ENCODE measurements at places on chromosomes 3 and 15.

GRCh38 chr3:71026634-71027578, 556.6 kb downstream of the FOXP1 start:
- peak; percentile 64 for DNase-seq

DNA sequence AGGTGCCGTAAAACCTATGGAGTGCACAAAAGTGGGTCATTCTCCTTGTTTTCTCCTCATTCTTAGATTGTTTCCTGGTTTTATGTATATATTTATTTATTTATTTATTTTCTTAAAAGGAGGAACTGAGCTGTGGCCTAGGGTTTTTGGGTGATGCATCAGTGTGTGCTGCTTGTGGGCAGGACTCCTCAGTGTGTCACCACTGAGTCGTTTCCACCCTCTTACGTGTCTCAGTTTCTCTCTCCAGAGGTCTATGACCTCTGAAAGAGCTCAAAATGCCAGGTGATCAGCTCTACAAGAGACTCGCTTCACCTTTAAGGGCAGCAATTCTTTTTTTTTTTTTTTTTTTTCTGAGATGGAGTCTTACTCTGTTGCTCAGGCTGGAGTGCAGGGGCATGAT, 72.9 kb downstream of the CD200 start:
- DNase-seq, result no peak

- no peak for DNase-seq
These were observed 844.9 kb upstream of the ALCAM start for GRCh38 chr3:104521606-104522336.

DNA sequence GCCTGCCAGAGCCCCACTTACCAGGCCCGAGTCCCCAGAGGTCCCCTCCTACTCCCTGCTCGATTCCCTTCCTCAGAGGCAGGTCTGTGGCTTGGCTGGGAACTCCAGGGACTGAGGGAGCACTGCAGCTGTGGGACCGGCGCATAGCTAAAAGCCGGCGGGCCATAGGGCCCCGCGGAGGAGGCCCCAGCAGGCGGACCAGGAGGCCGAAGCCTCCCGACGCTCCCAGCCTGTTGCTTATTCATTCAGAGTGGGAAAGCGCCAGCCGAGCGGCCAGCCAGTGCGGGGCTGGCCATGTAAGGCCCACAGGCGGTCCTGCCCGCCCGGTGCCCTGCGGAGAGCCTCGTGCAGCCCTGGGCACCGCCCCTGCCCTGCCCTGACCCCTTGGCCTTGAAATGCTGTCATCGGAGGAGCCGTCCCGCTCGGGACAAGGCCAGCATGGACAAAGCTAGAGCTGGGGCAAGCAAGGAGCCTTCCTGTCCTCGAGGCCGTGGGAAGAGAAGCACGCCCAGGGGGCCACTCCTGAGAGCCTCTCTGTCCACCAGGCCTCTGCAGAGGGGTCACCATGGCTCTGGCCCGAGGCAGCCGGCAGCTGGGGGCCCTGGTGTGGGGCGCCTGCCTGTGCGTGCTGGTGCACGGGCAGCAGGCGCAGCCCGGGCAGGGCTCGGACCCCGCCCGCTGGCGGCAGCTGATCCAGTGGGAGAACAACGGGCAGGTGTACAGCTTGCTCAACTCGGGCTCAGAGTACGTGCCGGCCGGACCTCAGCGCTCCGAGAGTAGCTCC, at the start of gene LOXL1:
LOXL1 (plus strand) TSS at position 244 of the 784 bp plus-strand sequence; CDS start at position 566, 322 bp downstream.
- DNase-seq, result peak; percentile 81

DNA sequence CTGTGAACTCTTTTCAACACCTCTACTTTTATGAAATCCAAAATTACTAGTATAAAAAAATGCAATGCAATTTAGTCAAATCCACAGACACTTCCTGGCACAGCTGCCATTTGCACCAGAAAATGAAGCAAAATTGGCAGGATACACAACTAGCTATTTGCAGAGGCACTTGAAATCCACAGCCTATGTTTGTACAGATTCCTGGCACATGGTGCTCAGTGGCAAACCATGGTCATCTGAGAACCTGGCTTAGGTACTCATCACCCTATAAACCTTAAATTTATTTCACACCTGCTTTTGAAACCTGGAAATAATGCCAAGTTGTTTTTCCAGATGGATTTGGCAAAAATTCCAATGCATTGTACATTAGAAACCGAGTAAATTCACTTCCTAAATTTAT, 20.2 kb upstream of the PPM1L start:
- DNase-seq, result peak; percentile 90

DNA sequence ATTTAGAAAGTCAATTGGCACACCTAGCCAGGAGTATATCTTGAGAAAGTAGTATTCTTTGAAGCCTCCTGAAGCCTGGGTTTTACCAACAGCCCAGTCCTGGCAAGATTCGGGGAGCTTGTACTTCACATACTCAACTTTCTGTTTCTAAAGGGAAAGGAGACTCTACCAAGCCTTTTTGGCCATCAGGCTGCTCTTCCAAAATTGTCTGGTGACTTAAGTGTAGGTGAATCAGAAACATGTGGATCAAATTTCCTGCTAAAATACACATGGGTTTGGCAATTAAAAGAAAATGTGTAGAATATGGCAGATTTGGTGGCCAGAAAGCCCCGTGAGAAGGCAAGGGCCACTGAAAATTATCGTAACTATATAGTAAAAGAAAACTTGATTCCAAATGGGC, 15.9 kb upstream of the GREM1 start:
- no peak for DNase-seq

GRCh38 chr3:46946856-46947545, 29.5 kb downstream of the CCDC12 start:
- DNase-seq, result peak; percentile 41

GRCh38 chr3:76941376-76941775, 98.5 kb upstream of the ROBO2 start:
- DNase-seq, result no peak

GRCh38 chr15:48103647-48104046, 17.1 kb upstream of the SLC24A5 start:
- DNase-seq, result no peak

Data from DMS53 (cell line).